PC-9 (cell line): ENCODE measurements at places on chromosomes 5 and 9.

DNA sequence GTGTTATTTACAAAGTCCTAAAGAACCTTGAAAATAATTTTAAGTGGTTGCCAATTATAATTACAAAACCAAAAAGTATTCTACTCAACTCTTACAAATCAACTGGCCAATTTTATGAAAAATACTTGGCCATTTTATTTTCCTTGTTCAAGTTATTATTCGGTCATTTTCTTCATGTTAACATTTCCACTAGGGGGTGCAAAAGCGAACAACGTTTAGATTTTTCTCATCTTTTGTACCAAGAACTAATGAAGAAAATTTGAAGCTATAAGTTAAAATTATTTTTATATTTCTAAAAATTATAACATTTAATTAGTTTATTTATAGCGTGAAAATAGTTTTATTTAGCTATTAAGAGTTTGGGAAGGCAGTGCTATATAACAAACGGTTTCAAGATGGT lies 1453.3 kb downstream of the MAT2B start:
- DNase-seq, result no peak

GRCh38 chr5:139404484-139404840 lies 573 bp upstream of the SPATA24 start:
- DNase-seq, result no peak

DNA sequence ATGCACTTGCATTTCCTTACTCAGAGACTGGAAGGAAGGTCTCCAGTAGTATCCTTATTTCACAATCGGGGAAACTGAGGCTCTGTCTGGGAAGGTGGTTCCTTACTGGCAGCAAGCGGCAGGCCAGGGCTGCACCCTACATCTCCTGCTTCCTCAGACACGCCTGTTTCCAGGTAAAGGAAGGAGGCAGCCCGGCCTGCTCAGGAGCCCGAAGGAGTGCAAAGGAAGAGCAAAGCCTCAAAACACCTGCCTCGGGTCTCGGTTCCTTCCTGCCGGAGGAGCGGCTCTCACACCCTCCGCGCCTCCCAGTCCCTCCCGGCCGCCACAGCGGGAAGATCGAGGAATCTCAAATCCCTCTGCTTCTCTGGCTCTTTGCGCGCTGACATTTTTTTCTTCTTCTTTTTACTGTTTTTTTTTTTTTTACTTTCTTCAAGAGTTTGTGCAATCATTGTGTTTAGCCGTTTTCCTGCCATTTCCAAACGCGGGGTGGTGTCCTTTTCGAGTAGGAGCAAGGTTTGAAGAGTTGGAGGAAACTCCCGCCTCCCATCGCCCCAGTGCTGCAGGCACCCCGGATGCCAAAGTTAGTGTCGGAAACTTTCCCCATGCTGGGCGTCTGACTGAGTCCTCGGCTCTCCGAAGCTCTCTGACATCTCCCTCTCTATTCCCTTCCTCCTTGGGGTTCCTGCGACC lies 1.0 kb downstream of the GGTA1 start:
- peak; percentile 26 for DNase-seq

- DNase-seq, result peak; percentile 66
Measured at GRCh38 chr5:76402251-76402885, 717 bp upstream of the IQGAP2 start.

DNA sequence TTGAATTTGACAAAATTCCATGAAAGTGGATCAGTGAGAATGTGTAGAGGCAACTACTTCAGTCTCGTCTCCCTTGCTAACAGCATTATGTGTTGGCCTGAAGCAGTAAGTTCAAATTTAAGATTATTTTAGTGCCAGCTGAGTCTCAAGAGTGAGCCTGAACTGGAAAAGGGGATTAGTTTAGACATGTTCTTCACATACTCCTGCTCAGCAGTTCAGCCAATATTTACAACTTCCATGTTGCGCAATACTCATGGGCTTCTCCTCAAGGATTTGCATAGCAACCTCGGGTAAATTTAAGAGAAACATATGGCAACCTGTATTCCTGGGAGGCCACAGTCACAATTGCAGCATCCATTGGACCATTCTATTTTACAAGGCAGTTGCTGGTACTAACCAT lies 553.8 kb downstream of the PTPRD start:
- no peak for DNase-seq

GRCh38 chr9:95495961-95496360 lies 20.8 kb downstream of the PTCH1 start:
- no peak for DNase-seq
